ENCODE measurements at places on chromosomes 13 and 19.

GRCh38 chr13:101903890-101904289, 451.4 kb downstream of the ITGBL1 start:
- DNase-seq = no peak

DNA sequence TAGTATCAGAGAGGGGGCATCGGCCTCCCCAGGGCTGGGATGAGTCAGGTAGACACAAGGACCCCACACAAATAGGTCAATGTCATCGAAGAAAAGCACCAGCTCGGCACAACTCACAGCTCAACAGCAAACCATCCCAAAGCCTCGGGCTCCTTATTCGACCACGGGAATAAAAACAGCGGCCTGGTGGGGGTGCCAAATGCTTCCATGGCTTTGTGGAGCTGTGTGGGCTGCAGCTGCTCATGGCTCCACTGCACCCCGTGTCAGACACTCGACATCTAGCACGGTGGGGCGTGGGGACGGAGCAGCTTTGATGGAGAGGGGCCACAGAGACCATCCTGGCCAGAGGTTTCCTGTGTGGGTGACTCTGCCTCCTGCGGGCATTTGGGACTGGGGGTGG, 212.5 kb upstream of the SOX1 start:
- DNase-seq = no peak

- DNase-seq = no peak
Observed at GRCh38 chr13:37617173-37617572, 18.6 kb upstream of the POSTN start.

GRCh38 chr19:54561840-54562239, 11.8 kb upstream of the LILRA2 start:
- no peak for DNase-seq

DNA sequence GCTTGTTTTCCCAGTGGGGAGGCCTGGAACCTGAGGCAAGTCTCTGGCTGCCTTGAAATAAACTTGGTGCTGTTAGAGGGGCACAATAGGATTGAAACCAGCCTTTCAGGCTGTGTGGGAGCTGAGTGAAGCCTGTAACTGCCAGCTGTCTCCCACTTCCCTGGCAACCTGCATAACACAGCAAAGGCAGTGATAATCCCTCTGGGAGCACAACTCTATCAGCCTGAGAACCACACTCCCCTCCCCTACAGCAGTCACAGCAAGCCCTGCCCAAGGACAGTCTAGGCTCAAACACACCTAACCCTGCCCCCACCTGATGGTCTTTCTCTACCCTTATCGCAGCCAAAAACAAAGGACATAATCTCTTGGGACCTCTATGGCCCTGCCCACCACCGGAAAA, 683.8 kb upstream of the ATXN8OS start:
- no peak for DNase-seq

DNA sequence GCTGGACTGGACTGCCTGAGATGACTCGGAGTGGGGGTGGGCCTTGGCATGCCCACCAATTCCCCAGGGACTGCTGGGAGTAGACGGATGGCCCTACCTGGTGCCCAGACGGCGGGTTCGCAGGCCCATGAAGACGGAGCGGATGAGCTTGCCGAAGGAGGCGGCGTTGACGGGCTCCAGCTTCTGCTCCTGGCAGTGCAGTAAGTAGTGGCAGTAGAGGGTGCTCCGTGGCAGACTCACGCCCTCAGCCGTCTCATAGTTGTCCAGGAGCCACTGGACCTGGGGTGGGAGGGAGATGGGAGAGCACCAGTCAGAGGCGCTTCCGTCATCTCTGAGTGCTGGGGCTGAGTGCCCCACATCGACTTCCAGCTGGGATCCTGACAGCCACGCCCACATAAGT, 17.6 kb downstream of the DCAF15 start:
- DNase-seq = no peak

GRCh38 chr13:93499991-93500390, 273.4 kb downstream of the GPC6 start:
- no peak for DNase-seq

DNA sequence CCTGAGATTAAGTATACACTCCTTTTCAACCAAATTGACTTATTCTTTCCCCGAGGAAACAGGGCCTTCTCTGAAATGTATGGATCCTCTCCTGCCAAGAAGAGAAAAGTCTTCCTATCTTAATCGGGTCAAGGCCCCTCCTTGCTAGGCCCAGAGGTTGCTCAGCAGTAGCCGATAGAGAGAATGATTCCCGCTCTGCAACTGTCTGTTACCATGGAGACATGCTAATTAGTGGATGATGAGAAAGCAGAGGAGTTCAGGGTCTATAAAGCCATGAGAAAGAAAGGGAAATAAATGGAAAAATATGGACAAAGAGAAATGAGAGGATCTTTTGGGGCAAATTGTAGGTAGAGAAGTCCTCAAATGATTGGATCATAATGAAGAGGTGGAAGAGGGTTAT, 103.5 kb downstream of the POU4F1 start:
- no peak for DNase-seq

- DNase-seq = no peak
Observed at GRCh38 chr13:30696278-30697176, 38.8 kb upstream of the ALOX5AP start.

GRCh38 chr13:74966814-74967424, 515.0 kb downstream of the TBC1D4 start:
- no peak for DNase-seq

GRCh38 chr13:24670961-24671381, 9.2 kb upstream of the ATP12A start:
- DNase-seq = no peak

DNA sequence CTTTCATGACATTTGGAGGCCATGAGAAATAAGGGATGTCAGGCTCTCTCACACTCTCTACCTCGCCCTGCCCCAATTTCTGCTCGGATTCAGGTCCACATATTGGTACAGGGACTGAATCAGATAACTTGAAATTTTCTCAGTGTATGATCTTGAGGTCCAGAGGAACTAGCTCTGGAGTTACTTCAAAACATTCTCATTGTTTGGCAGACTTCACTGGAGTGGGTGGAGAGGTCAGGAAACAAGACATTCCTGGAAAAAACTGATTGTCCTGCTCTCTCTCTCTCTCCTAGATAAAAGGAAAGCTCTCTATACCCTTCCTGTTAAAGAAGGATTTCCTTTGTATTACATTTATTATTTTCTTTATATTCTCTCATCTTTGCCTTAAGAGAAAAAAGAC, 428.1 kb upstream of the DACH1 start:
- DNase-seq = no peak

- DNase-seq = no peak
Observed at GRCh38 chr19:46068345-46069258, 27.8 kb upstream of the IGFL4 start.

DNA sequence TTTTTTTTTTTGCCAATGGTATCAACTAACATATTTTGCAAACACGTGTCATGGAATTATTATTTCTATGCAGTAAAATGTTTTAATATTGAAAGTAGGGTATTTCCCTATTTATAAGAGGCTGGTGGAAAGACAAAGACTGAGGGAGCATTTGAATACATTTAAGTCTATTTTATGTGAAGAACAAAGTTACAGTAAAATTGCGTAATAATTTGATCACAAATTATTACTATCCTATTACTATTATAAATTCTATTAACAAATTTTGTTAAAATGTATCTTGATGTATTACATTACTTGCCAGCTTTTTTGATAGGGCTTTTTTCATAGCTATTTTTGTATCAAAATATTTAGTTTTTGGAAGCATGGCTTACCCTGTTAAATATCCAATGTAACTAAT, 58.4 kb downstream of the GPC5 start:
- DNase-seq = no peak

DNA sequence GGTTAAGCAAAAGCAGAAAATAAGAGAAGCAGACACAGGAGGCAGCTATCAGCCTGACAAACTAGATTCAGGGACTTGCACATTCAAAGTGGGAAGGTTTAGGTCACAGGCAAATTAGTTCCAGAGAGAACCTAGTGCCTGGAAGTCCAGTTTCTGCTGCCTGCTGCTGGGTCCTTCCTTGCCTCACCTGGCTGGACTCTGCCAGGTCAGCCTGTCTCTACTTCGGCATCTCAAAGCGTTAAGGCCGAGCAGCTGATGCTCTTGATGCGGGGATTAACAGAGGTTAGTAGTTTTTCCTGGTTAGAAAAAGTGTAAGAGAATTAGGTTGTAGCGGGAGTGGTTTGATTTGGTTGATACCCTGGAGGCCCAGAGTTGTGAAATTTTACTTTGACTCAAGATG, 52.0 kb downstream of the KLF5 start:
- no peak for DNase-seq

DNA sequence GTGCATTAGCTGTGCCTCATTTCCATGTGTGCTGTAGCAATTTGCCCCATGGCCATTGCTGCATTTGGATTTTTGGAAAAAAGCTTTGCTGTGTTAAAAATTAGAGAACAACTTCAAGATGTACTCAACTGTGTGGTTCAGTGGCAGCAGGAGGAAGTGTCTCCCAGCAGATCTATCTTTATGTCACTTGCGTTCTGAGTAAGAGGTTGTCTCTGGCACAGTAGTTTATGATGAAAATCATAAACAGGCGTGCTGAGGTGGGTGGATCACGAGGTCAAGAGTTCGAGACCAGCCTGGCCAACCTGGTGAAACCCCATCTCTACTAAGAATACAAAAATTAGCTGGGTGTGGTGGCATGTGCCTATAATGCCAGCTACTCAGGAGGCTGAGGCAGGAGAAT, 29.0 kb upstream of the RNF17 start:
- DNase-seq = no peak

DNA sequence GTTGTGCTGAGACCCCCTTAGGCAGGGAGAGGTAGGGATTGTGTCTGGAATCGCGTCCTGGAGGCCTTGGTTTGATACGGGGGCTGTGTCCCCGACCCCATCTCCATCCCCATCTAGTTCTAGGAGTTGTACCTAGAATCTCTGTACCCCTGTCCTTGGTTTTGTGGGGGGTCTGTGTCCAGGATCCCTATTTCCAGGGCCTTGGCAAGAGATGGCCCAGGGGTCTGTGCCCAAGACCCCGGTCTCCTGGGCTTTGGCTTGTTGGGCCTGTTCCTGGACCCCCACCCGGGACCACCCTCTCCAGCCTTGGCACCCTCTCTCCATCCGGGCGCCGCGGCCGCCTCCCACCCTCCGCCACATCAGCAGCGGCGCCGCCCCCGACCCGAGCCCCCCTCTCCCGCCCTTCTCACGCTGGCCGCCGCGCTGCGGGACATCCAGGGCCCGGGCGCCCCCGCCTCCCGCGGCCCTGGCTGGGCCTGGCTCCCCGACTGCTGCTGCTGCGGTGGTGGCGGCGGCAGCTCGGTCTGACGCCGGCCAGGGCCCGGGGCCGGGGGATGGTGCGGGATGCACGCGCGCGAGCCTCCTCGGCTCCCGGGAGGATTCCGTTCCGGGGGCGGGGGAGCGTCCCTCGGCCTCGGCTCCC, at the start of gene NUMBL:
NUMBL (minus strand) TSS at position 602 of the 643 bp plus-strand sequence; CDS start at position 434, 168 bp downstream.
- DNase-seq = no peak

DNA sequence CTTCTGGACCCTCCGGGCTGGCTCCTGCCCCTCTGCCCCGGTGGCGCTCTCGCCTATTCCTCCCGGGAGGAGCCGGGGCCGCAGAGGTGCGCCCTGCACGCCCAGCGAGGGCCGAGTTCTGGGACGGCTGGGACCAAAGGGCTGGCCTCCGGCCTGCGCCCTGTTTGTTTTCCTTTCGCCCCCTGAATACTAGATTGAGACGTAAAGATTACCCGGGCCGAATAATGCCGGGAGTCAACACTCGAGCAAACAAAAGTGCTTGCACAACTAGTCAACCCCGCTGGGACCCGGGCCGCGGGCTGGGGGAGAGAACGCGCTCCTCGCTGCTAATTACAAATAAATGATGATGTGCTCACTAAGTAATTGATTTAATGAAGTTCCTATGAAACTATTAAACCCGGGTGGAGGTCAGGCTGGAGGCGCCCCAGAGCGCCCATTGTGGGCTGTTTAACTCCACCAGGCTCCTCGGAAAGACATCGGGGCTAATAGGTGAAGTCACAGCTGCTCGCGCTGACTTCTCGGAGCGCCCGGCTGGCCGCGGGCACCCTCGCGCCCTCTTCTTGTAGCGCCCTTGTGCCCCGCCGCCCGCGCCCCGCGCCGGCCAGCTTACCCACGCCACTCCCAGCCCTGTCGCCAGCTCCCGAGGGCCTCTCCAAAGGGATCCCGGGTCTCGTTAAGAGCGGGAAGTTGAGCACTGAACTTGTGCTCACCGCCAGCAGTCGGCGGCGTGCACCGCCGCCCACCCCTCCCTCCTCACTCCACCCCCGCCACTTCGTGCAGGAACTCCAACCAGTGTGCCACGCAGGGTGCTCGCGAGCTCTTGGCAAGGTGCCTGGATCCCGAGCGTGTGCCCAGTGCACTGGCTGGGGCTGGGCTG, 14.9 kb downstream of the ZIC5 start:
- peak; percentile 26 for DNase-seq

DNA sequence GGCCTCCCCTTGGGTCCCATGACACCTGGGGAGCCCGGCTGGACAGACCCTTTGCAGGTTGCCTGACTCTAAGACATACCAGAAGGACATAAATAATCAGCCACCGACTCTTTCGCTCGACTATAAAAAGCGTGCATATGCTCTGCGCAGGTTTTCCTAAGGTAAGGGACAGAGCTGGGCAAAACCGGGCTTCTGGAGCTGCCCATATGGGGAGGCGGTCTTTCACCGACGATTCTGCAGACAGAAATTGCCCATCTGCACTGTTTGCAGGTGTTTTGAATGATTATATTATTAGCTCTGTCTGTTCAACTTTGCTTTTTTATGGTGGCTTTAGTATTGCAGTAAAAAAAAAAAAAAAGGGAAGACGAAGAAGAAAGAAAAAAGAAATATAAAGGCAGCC, 347.2 kb downstream of the TSHZ3 start:
- no peak for DNase-seq
